NCI-H446 treated with DMSO at 0.1 percent for 48 hours (cell line): ENCODE measurements at places on chromosomes 11 and 22.

DNA sequence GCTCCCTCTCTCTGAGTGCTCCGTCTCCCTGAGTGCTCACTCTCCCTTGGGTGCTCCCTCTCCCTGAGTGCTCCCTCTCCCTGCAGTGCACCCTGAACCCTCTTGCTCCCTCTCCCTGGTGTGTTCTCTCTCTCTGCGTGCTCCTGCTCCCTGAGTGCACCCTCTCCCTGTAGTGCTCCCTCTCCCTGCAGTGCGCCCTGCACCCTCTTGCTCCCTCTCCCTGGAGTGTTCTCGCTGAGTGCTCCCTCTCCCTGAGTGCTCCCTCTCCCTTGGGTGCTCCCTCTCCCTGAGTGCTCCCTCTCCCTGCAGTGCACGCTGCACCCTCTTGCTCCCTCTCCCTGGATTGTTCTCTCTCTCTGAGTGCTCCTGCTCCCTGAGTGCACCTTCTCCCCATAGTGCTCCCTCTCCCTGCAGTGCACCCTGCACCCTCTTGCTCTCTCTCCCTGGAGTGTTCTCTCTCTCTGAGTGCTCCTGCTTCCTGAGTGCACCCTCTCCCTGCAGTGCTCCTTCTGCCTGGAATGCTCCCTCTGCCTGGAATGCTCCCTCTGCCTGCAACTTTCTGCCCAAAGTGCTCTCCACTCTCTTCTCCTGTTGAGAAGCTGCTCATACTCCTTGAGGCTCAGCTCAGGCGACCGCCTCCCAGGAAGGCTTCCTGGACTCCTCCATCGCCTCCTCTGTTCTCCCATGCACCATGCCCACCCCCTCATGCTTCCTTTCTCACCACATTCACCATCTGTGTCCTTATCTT, 48.4 kb upstream of the WNT7B start:
- no peak for DNase-seq

DNA sequence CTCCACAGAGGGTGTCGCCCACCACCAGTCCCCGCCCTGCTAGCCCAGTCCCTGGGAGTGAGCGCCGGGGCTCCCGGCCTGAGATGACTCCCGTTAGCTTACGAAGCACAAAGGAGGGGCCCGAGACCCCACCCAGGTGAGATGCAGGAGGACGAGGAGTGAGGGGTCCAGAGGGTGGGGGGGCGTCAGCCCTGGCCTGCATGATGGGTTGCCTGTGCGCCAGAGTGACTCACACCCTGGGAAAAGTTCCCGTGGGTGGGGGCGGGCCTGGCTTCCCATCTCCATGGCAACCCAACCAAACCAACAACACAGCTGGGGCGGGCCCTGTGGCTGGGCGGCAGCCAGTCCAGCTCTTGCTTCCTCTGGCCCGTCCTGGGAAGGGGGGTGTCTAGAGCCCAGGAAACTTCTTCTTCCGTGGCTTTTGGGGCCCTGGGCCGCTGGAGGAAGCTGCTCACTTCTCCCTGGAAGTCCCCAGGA, 4.5 kb downstream of the GAS2L1 start:
- DNase-seq: peak; percentile 71

DNA sequence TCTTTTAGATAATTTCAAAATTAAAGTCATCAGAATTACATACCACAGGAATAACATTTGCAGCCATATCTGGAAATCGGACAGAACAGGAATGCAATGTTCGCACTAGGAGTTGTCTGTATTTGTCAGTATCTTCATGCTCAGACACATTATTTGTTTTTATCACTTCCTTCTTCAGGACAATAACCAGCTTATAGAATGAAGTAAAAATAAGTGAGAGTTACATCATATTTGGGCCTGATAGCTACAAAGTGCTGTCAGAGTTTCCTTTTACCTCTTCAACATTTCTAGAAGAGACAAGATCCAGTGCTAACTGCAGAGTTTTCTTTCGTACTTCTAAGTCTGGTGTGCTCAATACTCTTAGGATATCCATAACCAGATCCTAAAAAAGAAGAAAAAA, 18.9 kb downstream of the COPB1 start:
- DNase-seq: no peak

DNA sequence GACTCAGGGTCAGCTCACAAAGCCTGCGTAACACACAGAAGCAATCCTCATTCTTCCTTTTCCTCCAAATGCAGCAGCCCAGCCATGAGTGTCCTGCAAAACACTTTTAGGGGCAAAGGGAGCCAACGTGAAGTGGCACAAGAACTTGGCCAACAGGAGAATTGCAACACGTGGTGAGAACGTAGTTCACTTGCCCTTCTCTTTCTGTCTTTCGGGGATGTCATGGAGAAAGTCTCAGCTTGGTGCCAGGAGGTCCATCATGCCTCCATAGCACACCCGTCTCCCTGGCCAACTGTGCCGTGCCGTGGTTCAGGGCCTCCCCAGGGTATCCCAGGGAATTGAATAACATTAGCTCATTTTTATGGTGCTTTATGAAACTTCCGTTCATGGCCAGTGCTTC, 98.5 kb upstream of the ANO1 start:
- no peak for DNase-seq

DNA sequence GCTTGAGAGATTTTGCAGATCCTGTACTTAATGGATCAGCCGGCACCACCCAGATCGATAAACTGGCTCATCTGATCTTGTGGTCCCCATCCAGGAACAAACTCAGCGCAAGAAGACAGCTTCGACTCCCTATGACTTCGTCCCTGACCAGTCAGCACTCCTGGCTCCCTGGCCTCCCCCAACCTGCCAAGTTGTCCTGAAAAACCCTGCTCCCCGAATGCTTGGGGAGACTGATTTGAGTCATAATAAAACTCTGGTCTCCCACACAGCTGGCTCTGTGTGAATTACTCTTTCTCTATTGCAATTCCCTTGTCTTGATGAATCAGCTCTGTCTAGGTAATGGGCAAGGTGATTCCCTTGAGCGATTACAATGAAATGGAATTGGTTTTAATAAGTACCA, 29.5 kb downstream of the OR2AG2 start:
- DNase-seq: no peak

GRCh38 chr11:69650832-69651344, 9.9 kb downstream of the CCND1 start:
- no peak for DNase-seq

DNA sequence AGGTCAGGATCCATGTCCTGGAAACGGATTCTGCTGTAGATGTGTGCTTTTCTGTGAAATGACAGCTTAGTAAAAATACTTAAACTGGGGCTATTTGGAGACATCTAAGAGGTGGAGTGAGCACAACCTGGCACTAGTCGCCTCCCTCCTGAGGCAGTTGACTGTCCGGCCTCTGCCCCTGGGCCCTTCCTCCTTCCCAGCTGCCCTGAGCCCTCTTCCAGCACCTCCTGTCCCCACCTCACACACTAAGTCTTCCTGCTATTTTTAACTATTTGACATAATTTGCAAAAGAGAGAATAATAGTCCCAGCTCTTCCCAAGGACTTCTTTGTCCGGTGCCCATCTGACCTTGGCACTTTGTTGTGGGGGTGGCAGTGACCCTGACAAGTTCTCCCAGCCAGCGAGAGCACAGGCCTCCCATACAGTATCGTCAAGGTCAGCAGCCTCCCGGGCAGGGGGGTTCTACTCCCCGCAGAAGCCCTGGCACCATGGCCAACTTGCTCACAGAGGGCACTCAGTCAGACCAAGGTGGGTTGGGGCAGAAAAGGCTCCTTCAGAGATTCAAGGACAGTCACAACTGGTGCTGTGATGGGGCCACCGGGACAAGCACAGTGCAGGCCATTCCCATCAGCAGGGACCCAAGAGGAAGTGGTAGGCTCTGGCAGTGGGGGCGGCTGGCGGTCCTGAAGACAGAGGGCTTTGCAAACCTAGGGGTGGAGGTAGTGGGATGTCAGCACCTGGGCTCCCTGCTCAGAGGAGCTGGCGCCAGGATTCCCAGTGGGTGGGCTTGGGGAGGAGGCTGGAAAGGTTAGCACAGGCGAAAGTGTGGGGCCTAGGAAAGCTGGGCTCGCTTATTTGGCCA, 5.5 kb upstream of the NEAT1 start:
- DNase-seq: no peak

DNA sequence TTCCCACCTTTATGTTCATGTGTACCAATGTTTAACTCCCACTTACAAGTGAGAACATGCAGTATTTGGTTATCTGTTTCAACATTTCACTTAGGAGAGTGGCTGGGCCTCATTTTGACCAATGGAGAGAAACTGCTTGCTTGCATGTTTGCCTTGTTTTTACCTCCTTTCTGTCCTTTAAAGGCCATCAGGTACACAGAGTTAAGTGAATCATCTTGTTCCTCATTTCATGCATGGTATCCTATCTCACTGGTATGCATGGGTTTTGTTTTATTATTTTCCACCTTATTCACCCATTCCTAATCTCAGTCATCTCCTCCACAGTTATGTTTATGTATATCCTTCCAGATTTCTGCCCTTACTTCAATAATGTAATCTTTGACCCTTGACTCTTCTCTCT, 101.0 kb downstream of the ELP4 start:
- no peak for DNase-seq

- DNase-seq: no peak
Measured at GRCh38 chr22:38554281-38554680, 15.7 kb downstream of the DMC1 start.
